ENCODE measurements at places on chromosomes 2 and 18.

DNA sequence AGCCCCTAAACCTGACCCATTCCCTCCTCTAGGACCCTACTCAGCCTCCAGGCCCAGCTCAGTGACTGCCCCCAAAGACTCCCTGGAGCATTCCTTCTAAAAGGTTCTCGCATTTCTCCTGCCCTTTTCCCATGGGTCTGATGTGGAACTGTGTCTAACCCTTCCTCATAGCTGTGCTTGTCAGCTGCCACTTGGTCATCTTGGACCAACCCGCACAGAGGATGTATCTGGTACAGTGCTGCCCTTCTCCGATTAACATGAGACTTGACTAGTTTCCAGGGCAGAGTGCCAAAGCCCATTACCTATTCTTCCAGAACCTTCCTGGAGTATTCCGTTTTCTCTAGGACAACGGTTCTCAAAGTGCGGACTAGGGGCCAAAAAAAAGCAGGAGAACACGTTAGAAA, 518 bp upstream of the NFU1 start:
- peak overlapping the region; percentile 93 for H3K27ac ChIP-seq
- peaks cover 14% of the 10 kb centered on the region for H3K36me3 ChIP-seq
- H3K4me1 ChIP-seq = peaks cover 28% of the 10 kb centered on the region
- H3K4me3 ChIP-seq = peak overlapping the region; percentile 97
- H3K27me3 ChIP-seq = no peaks in the 10 kb centered on the region

DNA sequence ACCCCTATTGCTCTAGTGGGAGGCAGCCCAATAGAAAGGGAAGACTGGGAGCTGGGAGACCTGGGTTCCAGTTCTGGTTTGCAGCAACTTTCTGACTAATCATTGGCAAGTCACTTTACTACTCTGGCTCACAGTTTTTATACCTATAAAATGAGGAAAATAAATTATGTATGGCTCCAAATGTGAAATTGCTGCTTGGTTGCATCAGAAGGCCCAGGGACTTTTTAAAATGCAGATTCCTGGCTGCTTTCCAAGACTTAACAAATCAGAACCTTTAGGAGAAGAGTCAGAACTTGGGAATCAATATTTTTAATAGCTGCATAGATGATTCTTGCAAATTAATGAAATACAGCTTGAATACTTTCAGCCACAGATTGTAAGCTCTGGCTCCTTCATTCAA, 943.9 kb downstream of the EPHA4 start:
- H3K27me3 ChIP-seq = no peaks in the 10 kb centered on the region
- H3K4me3 ChIP-seq = no peak overlapping the region
- DNase-seq = no peak
- H3K27ac ChIP-seq = no peak overlapping the region

- DNase-seq = no peak
- H3K36me3 ChIP-seq = no peaks in the 10 kb centered on the region
- H3K4me3 ChIP-seq = no peak overlapping the region
- no peak overlapping the region for H3K27ac ChIP-seq
Observed at GRCh38 chr2:80311304-80311703, 6.8 kb upstream of the LRRTM1 start.

DNA sequence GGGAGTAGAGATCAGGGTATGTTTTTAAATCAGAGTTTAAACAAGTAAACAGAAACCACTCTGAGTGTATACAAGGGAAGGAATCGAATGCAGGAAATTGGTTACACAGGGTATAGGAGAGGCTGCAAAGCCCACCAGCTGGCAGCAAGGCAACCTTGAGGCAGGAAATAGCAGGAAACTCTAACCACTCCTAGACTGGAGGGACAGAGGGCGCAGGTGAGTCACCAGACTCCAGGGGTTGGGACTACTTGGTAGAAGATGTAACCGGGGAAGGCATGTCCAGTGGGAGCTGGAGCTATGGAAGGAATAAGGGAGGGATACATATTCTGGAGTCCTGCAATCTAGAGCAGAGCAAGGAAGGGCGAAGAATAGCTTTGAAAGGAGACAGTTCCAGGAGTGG, 152.3 kb downstream of the MEIS1 start:
- no peaks in the 10 kb centered on the region for H3K4me1 ChIP-seq
- no peak overlapping the region for H3K27ac ChIP-seq
- H3K36me3 ChIP-seq = no peaks in the 10 kb centered on the region
- DNase-seq = no peak
- peaks cover 4% of the 10 kb centered on the region for H3K27me3 ChIP-seq

DNA sequence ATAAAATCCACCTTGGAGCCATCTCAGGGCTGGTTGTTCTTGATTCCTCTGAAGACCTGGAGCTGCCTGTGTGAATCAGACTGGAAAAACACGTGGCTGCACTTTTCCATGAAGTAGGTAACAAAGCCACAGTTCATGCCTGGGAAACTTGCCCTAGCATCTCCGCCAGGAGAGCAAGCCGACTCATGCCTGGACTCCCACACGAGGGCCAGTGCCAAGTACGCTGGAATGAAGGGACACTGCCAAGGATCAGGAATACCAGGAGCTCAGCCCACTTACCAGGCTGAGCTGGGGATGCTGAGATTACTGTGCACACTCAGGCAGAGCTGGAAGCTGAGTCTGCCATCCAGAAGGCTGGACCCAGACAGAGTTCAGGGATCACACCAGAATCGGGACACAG, 10.9 kb upstream of the FHL2 start:
- H3K4me3 ChIP-seq = no peak overlapping the region
- H3K36me3 ChIP-seq = no peaks in the 10 kb centered on the region
- no peak overlapping the region for H3K27ac ChIP-seq
- H3K27me3 ChIP-seq = peaks cover 24% of the 10 kb centered on the region

GRCh38 chr2:30287190-30287840, 56.0 kb downstream of the LBH start:
- no peak for DNase-seq
- no peaks in the 10 kb centered on the region for H3K36me3 ChIP-seq
- peaks cover 38% of the 10 kb centered on the region for H3K4me1 ChIP-seq
- no peaks in the 10 kb centered on the region for H3K27me3 ChIP-seq
- H3K27ac ChIP-seq = peak overlapping the region; percentile 75
